ENCODE measurements at places on chromosomes 16 and 17.

- no peak for ATAC-seq
These were observed 81.5 kb upstream of the TNRC6C start for GRCh38 chr17:77877036-77877435.

DNA sequence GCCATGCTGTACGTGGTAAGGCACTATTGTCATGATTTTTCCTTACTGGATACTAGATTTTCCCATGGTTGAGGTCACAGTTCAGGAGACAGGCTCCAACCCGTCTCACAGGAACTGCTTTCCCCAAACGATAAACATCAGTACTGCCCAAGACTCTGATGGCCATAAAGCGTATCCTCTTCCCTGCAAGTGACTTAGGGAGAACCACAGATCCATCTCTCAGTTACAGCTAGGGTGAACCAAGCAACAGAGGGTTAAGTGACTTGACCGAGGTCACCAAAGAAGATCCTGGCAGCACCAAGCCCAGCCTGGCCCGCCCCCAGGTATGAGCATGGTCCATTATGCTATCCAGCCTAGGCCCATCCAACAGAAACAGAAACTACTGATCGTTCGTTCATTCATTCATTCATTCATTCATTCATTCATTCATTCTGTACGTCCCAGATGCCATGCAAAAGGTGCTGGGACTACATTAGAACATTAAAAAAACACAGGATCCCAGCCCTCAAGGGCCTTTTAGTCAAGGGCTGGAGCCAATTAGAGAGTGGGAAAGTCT lies 31.0 kb downstream of the MYH11 start:
- ATAC-seq, result no peak

DNA sequence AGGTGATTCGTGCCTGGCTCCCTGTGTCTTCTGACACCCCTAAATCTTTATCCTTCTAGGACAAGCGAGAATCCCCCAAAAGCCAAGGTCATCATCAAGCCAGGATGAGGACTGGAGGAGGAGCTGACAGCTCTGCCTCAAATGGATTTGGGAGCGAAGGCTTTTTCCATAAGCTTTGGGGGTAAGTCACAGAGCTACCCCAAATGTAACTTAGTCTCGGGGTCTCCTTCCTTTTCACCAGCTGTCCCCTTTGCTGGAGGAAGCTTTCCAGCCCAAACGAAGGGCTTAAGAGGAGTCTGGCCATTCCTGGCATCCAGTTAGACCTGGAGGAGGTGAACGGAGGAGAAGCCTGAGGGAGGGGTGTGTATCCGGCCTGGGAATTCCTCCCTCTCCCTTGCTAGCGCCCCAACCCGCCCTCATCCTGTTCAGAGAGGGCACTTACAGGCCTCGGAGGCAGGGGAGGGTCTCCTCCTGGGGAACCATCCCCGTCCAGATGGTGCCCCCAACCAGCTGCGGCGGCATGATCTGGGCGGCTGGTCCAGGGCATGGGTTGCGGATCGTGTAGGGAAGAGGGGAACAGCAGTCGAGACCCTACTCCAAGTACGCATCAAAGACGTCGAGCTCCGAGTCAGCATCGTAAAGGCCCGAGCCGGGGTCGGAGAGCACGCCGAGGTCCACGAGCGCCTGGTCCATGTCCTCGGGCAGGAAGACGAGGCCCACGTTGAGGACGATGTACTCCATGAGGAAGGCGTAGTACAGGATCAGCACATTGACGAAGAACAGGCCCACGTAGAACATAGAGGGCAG lies 938 bp downstream of the DEXI start:
- no peak for ATAC-seq

DNA sequence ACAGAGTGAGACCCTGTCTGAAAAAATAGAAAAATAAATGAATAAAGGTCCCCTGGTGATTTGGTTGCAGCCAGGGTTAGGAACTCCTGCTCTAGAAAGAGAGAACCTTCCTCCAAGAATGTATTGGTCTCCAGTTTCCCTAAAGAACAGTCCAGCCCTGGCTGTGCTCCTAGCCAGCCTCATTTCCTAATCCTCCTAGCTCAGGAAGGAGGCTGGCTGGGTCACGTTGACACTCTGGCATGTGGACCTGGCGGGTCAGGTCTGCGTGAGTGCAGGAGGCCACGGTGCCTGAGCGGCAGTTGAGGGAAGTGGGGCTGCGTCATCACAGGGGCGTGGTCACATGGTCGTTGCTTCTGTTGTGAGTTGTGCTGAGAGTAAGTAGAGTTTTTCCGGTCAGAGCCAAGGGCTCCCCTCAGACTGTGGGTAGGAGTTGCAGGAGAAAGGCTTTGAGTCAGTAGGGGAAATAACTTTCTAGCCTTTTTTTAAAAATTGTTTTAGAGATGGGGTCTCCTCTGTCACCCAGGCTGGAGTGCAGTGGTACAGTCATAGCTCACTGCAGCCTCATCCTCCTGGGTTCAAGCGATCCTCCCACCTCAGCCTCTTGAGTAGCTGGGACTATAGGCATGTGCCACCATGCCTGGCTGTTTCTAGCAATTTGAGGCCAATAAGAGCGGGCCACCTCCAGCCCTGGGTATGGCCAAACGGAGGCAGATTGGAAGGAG lies 194.0 kb upstream of the CIBAR2 start:
- ATAC-seq, result peak; percentile 95

DNA sequence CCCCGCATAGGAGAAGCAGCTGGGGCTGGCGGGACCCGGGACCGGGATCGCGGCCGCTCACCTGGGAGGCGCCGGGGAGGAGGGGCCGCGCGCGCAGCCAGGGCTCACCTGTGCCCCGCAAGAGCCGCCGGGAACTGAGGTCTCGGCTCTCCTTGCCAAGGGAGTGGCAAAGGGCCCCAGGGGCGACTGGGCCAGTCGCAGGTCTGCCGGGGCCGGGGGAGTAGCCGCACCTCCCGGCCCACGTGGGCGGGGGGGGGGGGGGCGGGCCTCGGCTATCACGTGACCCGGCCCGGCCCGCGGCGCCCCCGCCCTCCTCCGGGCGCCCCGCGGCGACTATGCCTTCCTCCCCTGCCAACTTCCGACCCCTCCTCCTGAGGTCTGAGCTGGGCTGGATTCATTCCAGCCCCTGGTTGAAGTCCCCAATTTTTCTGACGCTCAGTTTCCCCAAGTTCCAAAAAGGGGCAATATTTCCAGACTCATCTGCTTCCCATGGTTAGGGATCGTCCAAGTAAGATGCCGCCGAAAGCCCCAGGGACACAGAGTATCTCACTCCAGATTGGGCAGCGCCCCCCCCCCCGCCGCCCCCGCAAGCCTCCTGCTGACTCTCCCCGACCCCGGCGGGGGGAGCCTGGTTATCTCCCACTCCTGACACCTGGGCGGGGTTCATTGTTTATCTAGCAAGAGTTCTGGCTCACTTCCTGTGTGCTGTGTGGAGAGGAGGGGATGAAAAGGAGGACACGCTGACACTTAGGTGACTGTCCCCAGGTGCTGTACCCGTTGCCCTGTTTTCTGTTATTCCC lies at the start of gene TMC6:
TSS of gene TMC6 (minus strand) at position 205 of the 800 bp plus-strand sequence. CDS start 1,923 bp downstream, outside the sequence.
- peak; percentile 55 for ATAC-seq

GRCh38 chr17:65198653-65199382 lies 61.6 kb downstream of the RGS9 start:
- ATAC-seq, result peak; percentile 46

DNA sequence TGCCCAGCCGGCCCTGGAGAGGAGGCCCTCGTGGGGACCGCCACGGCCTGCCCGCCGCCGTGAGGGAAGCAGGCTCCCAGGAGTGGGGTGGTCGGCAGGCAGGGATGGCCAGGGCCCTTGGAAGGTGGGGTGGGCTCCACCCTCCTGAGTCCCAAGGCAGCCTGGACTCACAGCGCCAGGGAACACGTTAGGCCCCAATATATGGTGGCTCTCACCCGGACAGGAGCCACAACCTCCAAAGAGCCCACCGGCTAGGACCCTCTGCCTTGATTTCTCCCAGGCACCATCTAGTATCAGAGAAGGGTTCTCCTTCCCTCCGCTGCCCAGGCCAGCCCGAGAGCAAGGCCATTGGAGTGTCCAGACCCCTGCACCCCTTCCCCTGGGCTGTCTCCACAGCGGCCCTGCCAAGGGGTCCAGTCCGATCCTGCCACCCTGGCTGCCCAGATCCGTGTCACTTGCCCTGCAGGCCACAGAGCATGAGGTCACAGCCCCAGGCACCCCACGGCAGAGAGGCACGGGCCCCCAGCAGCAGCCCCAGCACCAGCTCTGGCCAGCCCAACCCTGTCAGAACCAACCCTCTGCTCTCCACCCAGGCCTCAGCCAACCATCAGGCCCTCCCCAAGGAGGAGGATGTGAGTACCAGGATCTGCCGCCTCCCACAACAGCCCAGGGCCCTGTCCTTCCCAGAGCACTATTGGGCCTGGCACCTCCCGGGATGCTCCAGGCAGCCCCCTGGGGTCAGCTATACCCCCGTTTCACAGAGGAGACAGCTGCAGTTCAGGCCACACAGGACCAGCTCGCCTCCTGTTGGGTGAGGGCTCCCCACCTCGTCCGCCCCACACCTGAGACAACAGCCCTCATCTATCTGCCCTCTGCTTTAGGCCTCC lies 1.1 kb upstream of the AXIN1 start:
- no peak for ATAC-seq

GRCh38 chr17:43768382-43768781 lies 9.8 kb upstream of the SOST start:
- no peak for ATAC-seq

- ATAC-seq, result no peak
These were observed 609.2 kb downstream of the TOX3 start for GRCh38 chr16:51937771-51938170.

DNA sequence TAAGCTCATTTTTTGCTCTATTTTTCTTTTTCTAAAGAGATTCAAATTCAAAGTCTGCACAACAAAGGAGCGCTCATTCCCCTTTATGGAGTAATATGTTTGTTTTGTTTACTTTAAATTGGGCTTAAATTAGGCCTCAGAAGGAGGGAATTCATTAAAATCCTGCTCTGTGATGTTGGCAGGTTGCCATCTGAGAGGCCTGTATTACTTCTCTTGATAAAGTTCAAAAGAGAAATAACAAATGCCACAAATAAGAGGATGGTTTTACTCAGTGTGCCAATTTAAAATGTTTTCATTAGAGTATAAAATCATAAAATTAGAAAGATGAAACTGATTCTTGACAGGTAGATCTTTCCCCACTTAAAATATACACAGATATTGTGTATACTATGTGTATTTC lies 54.5 kb upstream of the HLF start:
- ATAC-seq, result no peak

DNA sequence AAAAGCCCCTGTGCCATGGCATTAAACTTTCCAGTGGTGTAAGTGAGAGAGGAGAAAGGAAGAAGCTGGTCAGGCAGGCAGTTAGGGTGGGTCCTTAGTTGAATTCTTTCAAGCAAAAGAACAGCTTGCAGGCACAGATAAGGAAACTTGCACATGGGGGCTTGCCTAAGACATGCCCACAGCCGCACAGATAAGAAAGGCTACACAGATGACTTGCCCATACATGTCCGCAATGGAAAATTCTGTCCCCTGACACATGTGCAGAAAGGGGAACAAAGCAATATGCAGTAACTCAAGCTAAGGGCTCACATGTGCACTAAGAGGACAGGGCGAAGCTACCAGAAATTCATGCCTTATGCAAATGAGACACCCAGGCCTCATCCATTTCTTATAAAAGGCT lies 69.9 kb downstream of the GSG1L start:
- ATAC-seq, result no peak

DNA sequence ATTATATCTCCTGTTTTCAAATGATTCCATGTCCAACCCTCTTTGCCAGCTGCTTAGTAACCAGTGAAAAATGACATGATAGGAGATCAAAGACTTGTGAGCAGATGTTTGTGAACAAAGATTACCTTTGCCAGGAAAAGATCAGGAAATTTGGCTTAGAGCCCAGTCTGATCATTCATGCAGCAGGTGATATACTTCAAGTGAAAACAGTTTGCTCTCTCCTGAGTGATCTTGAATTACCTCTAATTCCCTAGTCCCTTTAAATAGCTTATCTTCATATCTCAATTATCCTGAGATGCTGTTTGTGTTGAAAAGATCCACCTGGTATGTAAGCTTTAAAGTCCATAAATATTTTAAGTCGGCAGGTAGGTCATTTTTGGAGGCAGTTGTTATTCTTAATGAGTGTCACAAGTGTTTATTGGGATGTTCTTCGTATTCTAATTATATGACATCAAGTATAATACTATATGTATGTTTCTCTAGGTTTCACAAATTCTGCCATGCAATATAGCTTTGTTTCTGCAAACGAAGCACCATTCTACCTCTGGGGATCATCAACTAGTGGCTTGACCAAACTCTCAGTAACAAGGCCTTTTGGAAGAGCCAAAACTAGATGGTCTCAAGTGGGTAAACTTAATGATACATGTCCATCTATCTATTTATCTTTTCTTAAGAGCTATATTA lies 13.2 kb upstream of the VPS35L start:
- ATAC-seq, result no peak

- ATAC-seq, result no peak
These were observed 17.5 kb downstream of the CHMP6 start for GRCh38 chr17:81009136-81009535.

GRCh38 chr16:47310792-47311211 lies 150.1 kb downstream of the ITFG1 start:
- ATAC-seq, result no peak

DNA sequence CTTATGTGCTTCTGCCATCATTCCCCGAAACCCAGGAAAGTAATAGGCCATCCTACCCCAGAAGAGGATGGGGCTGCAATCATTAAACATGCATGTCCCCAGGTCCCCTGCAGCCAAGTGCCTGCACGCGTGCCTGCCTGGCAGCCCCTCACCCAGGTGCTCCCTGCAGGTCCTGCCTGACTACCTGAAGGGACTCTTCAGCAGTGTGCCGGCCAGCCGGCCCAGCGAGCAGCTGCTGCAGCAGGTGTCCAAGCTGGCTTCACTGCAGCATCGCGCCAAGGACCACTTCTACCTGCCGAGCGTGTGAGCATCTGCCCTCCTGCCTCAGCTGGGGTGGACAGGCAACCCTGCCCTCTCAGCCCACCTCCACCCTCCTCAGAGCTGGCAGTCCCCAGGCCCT lies 16.2 kb upstream of the ALKBH5 start:
- no peak for ATAC-seq

GRCh38 chr16:67101311-67102082 lies 8.2 kb upstream of the PHAF1 start:
- peak; percentile 97 for ATAC-seq

GRCh38 chr16:88512728-88513696 lies 57.2 kb upstream of the ZC3H18 start:
- no peak for ATAC-seq
